ENCODE measurements at places on chromosomes 6 and 20.

- no peak for DNase-seq
Observed at GRCh38 chr6:41731561-41732086, 3.8 kb downstream of the TFEB start.

- no peak for DNase-seq
Observed at GRCh38 chr6:13420269-13420668, 67.1 kb downstream of the GFOD1 start.

DNA sequence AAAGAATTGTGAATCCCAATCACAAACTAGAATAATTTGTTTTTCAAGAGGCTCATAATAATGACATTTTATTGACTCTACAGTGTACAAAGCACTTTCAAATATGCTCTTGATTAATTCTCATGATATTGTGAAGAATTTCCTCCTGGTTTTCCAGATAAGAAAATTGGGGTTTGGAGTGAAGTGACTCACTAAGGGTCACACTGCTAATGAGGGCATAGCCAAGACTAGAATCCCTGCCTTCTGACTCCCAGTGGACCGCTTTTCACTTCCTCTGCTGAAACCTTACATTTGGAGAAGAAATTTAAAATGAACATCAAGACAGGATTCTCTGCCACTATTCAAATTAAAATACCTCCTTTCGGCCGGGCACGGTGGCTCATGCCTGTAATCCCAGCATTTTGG lies 38.3 kb upstream of the LTV1 start:
- DNase-seq, result no peak

- no peak for DNase-seq
Observed at GRCh38 chr6:49639177-49639817, 2.7 kb upstream of the RHAG start.

DNA sequence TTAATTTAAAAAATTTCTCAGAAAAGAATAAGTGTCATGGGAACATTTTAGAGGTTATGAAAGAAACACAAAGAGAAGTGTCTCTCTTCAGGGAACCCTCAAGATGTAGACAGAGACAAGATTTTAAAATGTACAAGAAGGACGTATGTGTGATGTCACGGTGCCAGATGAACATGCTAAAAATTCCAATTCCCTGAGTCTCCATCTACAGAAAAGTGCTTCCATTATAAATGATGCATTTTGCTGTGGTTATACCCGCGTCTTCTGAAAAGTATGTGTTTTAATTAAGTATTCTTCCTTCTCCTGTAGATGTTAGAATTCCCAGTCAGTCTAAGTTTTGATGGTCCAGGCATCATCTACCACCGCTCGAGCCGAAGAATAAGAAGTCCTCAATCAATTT lies 489.1 kb downstream of the PREX1 start:
- DNase-seq, result peak; percentile 92

DNA sequence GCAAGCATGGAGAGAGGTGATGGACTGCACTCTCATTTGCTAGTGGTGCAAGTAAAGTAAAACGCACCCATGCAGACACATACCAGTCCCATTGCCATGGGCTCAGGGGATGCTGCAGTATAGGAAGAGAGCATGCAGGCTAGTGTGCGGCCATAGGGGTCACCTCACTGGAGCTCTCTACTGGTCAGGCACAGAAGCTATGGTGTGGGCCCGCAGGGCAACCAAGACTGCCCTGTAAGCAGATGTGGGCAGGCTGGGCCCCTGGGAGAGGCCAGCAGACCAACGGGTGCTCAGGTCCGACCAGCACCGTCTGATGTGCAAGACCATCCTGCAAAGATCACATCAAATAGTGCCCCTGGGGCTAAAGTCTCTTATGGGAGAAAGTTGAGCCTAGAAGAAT lies 290.7 kb downstream of the HTR1B start:
- DNase-seq, result no peak

DNA sequence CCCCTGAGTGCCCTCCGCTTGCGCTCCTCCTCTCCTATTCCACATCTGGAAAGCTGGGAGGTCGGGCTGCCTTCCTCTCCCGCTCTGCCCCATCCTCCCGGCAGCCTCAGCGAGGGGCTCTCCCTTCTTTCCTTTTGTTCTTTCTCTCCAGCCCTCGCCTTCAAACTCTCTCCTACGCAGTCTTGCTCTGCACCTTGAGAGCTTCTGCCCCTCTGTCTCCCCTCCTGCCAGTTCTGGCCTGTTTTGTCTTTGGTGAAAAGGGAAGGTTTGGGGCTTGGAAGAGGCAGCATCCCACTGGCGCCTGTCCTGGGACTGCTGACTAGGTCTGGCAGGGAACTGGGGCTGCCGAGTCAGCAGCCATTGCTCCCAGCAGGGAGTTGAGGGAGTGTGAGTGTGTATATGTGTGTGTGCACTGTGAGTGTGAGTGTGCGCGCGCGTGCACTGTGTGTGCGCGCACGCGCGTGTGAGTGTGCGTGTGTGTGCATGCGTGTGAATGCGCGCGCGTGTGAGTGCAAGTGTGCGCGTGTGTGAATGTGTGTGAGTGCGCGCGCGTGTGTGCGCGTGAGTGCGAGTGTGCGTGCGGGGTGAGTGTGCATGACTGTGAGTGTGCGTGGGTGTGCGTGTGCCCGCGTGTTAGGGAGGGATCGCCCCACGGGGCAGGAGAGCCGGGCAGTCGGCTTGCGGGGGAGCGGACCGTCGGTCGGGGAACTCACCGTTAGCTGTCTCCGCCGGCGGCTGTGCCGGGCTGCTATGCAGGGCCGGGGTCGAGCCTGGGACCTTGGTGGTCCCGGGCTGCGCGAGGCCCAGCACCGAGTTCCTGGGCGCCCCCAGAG lies 523 bp downstream of the CPXM1 start:
- peak; percentile 9 for DNase-seq

DNA sequence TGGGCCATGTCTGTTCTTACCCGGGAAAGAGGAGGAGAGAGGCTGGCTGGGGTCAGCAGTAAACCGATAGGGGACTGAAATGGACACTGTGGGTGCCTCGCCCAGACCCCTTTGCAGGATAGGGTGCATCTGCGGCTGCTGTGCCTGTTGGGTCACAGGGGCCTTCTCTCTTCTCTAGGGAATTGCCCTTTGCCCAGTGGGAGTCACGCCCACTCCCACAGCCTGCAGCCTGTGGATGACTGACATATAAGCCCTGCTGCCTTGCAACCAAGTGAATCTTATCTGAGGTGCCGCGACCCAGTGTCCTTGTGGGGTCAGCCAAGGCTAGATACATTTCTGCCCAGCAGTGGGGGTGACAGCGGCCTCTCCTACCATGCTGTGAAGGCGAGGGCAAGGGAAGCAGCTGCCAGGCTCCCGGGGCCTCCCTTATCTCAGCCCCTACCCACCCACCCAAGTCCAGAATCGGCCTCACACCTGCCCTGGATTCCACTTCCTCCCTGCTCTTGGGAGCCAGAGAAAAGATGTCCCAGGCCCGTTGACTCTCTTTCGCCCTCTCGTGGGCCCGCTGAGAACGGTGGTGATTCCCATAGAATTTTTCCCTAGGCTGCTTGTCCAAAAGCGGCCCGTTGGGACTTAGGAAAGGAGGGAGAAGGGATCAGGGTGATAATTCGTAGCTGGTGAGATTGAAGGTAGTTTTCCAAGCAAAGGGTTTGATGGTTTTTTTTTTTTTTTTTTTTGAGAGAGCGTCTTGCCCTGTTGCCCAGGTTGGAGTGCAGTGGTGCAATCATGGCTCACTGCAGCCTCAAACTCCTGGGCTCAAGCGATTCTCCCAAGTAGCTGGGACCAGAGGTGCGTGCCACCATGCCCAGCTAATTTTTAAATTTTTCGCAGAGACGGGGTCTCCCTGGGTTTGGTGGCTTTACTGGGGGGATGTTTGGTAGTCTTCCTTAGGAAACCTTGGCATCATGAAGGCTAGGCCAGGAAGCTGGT lies 76.4 kb upstream of the RNF24 start:
- peak; percentile 58 for DNase-seq

DNA sequence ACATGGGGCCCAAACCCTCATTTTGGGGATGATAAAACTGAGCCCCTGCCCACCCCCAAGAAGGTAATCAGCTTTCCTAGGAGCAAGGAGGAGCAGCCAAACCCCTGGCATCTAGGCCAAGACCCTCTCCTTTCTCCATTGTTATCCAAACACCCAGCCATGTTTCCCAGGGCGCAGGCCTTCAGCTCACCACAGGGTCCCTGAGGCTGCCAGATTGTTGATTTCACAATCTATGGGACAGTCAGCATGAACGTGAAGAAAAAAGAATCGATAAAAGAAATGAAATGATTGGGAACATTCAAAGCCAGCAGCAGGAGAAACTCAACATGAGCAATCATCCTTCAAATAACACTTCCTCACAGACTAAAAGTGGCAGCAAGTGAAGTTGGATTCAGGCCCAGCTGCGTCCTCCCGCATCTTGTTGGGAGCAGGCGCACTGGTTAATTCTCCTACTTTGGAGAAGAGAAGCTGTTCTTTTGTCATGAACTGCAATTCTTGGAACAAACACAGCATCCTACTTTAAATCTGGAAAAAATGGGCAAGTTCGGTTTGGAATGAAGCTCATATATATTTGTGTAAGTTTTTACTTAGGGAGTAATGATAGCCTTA lies 241.8 kb upstream of the PRDM1 start:
- peak; percentile 58 for DNase-seq

- DNase-seq, result no peak
Observed at GRCh38 chr6:105869835-105870440, 216.2 kb upstream of the PRDM1 start.

DNA sequence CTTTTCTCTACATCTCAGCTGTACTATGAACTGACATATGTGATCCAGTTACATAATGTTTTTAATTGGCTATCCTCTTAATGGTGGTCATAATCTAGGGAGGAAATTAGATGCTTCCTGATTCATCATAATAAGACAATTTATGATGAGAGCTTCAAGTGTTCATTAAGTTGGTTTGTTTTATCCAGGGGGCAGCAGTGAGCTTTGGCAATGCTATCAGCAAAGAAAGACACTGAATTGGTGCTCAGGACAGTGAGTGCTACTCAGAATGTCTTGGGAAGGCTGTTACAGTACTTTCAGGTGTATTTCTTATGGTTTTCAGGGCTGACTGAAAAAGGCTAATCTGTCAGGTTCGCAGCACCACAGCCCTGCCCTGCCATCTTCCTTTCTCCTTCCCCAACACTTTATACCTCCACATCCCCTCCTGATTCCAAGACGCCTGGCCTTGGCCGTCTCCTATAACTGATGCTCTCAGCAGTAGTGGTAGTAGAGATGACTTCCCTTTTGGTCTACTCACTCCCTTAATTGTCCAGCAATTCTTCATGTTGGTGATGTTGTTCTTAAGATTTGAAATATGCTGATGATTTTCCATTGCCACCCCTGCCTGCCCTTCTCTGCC lies 67.0 kb upstream of the TNFAIP3 start:
- peak; percentile 47 for DNase-seq

GRCh38 chr6:118660218-118660569 lies 8.8 kb upstream of the CEP85L start:
- DNase-seq, result peak; percentile 11

DNA sequence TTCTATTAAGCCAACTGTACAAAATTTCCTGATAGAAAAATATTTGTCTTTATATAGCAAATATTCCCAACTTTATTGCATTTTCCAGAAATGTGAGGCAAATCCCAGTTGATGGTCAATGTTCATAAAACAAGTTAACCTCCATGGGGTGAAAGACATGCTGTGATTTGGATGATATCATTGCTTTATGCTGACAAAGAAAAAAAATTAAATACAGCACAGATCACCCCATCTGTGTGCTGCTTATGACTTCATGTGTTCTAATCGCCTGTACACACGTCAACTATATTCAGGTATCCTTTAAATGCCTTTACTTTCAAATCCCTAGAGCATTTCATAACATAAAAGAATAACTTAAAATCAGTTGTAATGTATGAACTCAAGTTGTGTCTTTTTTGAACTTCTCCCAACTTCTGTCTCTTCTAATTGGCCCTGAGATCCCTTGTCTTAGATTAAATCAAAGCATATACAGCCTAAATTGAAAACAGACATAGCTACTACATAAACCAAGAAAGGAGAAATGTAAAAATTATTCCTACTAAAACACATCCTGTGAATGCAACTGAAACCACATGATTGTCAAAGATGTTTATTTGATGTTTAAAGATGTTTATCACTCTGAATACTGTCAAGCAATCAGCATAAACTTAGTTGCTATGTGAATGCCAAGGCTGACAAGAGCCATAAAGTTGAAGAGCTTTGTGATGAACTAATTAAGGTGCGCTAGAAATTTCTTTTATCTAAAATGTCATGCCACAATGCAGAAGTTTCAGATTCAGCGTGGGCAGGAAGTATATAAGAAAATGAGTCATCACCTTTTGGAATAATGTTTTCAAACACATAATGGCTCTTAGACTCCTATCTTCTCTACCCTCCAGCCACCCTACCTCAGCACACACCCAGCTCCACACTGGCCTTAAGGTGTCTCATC lies 68.7 kb downstream of the FILIP1 start:
- DNase-seq, result peak; percentile 49

DNA sequence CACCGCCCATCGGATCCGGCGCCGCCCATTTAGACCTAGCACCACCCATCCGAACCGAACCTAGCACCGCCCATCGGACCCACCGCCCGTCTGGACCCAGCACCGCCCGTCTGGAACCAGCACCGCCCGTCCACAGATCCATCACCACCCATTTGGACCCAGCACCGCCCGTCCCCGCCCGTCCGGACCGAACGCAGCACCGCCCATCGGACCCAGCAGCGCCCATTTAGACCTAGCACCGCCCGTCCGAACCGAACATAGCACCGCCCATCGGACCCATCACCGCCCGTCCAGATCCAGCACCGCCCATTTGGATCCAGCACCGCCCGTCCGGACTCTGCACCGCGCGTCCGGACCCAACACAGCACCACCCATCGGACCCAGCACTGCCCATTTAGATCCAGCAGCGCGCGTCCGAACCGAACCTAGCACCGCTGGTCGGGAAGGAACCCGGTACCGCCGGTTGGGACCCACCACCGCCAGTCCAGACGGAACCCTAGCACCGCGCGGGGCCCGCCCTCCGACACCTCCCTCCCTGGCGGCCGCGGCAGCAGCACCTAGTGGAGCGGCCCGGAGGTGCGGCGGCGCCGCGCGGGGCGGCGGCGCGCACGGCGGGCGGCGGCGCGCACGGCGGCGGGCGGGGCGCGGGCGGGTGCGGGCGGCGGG lies 348 bp upstream of the AFDN start:
- DNase-seq, result peak; percentile 65

GRCh38 chr6:147855803-147856482 lies 347.5 kb downstream of the SAMD5 start:
- peak; percentile 36 for DNase-seq

GRCh38 chr6:169905041-169905807 lies 153.8 kb downstream of the ERMARD start:
- DNase-seq, result peak; percentile 7

GRCh38 chr6:18363746-18364145 lies 23.4 kb upstream of the RNF144B start:
- DNase-seq, result no peak
